Skin of body (tissue), 3 donors: ENCODE measurements at places on chromosomes 2 and 18. TPM values are rescaled to one million over a fixed set of nuclear protein-coding genes. Genes with fewer than 3 reads are reported as not detected.

- no peak for DNase-seq
Observed at GRCh38 chr2:16149349-16150243, 209.2 kb downstream of the MYCN start.

DNA sequence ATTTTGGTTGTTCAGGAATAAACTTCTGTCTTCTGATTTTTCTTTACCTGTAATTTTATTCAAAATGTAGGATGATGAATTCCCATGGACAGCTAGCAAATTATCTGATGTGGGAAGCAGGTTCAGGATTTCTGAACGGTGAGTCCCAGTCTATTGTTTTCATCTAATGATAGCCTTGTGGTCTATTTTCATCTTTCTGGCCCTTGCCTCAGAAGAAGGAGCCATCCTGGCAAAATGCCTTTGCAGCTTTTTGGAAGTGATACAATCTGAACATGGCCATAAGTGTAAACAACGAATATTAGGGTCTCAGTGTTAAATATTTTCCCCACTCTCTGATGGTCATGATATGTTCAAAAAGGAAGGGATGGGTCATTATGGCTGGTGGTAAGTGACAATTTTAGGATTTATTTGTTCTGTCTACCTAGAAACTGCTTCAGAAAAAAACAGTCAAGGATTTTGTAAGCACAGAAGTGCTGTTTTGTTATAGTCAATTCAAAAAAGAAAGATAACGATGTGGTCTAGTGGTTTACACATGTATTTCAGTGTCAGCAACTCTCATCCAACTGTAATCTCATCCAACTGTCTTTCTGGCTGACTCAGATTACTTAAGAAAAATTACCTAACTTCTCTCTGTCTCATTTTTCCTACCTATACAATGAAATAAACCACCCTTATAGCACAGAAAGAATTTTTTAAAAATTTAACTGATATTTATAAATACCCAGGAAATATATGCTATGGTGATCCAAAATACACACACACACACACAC lies 272.6 kb upstream of the ERBB4 start:
- no peak for DNase-seq

Gene DTNA
- 14.1 TPM for total RNA-seq

Gene REG3G
- not detected for total RNA-seq

Gene LIPG
- total RNA-seq = 8.1 TPM

Gene ST8SIA5
- total RNA-seq = 0.59 TPM

Gene SERPINB3
- total RNA-seq = 49.5 TPM

GRCh38 chr2:239803766-239804115 lies 221.4 kb downstream of the NDUFA10 start:
- no peak for DNase-seq

DNA sequence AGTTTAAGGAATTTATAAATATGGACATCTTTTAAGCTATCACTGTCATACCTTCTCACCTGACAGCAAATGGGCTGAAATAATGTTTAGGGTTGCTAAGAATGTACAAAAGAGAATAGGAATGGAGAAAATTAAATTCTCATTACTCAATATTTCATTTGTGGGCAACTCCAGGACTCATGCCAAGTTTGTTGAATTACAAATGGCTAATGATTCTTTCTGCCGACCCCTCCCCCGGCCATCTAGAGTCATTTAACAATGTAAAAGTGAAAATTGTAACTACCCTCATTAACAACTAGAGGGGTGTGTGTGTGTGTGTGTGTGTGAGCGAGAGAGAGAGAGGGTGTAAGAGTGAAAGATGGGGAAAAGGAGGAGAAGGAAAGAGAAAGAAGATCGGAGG lies 708.5 kb upstream of the FAM98A start:
- no peak for DNase-seq

DNA sequence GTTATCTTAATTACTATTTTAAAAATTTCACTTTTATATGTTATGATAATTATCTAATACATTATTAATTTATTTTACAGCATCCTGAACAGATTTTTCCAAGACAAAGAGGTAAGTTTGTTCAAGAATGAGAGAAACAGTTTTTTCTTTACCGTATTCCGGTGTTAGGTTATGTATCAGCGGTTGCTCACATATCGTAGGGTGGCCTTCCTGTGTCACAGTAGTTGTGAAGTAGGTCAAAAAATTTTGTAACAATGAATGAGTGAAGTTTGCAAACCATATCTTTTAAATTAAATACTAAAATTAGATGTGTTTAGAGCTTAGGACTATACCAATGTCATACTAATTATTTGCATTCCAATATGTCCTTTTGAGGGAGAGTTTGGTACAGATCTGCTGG lies 33.5 kb downstream of the MRPS9 start:
- DNase-seq = no peak

Gene RNF152
- 60.2 TPM for total RNA-seq

DNA sequence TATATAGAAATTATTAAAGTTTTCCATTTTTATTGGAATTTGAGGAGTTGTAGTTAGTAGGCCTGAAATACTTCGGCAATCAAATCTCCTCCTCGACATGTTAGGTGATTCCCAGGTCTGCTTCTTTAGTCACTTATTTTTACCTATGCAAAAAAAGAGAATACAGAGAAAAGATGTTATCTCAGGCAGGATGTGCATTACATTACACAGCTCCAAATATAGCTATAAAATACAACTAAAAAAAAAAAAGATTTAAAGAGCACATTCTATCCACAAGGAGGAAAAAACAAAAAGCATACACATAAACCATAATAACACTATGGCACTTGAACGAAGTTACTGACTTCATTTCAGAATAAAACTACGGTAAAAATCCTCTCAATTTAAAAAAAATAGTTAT lies 8.1 kb downstream of the STK17B start:
- DNase-seq = no peak

- DNase-seq = no peak
Observed at GRCh38 chr2:10355471-10356438, 53.1 kb downstream of the HPCAL1 start.

DNA sequence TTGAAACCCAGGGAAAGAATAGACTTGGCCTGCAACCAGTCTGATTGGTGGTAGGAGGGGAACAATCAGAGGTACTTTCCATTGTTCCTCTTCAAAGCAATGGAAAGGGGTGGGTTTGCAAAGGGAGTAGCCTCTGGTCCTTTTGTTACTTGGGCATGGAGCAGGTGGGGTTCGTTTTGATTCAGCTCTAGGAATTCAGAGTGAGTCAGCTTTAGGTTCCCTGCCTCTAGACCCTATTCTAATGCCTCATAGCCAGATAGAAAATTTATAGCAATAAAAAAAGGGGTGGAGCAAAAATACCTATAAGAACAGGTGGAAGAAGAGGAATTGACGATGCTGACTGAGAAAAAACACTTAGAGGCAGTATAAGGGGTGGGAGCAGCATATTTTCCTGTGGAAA lies 636.4 kb downstream of the PLCL1 start:
- no peak for DNase-seq

- DNase-seq = no peak
Observed at GRCh38 chr2:146579147-146579930, 1265.5 kb upstream of the ACVR2A start.

GRCh38 chr2:19208479-19209199 lies 149.8 kb downstream of the OSR1 start:
- DNase-seq = no peak

GRCh38 chr2:110741491-110741980 lies 9.2 kb downstream of the ACOXL start:
- DNase-seq = no peak

- no peak for DNase-seq
Observed at GRCh38 chr2:190436557-190436956, 28.4 kb downstream of the MFSD6 start.

DNA sequence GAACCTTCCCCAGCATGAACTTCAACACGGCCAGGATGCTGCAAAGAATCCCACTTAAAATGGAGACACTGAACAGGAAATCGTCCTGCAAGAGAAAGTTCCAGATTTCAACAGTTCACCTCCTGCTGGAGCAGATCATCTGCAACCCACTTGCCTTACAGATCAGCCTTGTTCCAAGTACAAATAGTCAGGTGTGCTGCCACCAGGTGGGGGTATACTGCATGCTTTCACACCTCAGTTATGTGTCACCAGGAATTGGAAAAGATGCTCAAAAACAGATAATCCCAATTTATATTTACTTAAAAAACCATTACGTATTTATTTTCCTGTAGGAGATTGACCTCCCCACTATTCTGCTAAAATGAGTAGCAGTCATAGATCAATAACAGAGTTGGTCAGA lies 212.3 kb downstream of the MGAT5 start:
- DNase-seq = no peak

Gene DYNAP
- 0.10 TPM for total RNA-seq

- DNase-seq = no peak
Observed at GRCh38 chr2:126849991-126850535, 48.6 kb upstream of the TEX51 start.

GRCh38 chr18:49072940-49073339 lies 122.2 kb upstream of the SMAD7 start:
- DNase-seq = no peak

- no peak for DNase-seq
Observed at GRCh38 chr2:16832910-16833309, 167.3 kb upstream of the CYRIA start.

DNA sequence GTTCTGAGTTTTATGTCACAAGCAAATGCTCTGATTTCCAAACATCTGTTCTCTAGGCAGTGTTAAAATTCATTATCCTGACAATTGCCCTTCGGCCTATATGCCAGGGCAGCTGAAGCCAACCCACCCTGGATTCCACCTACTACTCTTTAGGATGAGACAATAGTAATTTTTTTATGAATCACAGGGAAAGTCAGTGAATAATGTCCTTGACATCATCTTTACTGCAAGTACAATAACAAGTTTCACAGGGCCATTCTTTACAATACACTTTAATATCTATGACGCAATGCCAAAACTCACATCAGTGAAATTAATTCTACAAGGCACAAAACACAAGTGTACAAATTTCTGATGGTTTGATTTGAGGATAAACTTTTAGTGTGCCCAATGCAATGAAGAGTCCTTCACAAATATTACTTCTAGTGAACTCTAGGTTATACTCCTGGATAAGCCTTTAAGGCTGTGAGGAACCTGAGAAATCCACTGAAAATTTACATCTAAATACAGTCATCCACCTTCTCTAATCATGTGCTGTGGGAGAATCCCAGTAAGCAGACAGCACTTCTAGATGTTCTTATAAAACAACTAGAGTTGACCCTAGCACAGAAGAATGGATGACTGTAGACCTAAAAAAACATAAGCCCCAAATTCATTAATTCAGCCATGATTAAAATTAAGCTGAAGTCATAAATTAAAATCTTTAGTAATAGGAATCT lies 77.3 kb upstream of the CTLA4 start:
- no peak for DNase-seq

DNA sequence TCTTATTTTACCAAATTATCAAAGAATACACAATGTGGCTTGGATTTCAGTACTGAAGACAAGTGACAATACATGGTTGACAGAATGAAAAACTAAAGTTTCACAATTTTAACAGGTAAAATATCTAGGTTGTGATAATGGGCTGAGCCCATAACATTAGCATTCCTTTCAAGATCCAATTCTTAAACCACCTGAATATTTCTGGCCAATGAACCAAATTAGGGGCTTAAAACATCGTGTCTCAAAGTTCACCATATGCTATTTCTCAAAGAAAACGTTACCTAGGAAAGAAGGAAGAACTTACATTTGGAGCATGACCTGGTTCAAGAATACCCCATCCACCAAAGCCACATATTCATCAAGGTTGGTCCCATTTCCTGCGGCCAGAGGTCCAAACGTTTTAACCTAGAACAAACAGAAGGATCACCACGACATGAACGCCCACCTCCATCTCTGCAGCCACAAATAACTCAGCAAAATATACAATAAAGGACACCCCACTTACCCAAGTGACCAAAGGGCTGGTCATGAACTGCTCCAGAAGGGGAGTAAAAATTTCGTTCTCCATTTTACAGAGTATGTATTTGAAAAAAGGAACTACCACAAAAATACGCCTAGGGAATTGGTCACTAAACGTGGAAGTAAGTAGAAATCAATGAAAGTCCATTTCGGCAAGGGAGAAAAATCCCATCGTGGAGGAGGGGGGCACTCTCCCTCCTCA lies 984 bp downstream of the CCDC88A start:
- DNase-seq = no peak

- DNase-seq = no peak
Observed at GRCh38 chr2:102059151-102059550, 67.4 kb downstream of the IL1R2 start.

Gene EGR4
- total RNA-seq = 0.10 TPM

Gene ARMC9
- total RNA-seq = 8.8 TPM

GRCh38 chr2:221380062-221380461 lies 192.0 kb downstream of the EPHA4 start:
- no peak for DNase-seq

Gene RAB27B
- total RNA-seq = 10.5 TPM

Gene YPEL5
- 82.2 TPM for total RNA-seq

Gene ABCG5
- not detected for total RNA-seq
